ENCODE measurements at places on chromosomes 1 and 21.

DNA sequence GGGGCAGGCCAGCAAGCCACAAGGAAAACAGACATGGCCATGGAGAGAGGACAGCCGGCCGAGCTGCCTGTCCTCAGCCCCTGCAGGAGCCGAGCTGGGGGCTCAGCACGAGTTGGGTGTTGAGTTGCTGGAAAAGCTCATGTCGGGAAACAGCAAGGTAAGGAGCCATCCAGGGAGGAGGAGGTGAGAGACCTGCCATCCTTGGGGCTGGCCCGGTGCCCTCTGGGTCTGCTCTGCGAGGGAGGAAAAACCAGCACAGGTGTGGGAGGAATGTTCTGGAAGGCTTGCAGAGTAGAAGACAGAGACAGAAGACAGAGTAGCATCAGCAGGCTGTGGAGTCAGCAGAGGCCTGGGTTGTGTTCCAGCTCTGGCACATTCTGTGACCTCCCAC is 548.8 kb downstream of the PTPRU start:
- DNase-seq, result no peak

DNA sequence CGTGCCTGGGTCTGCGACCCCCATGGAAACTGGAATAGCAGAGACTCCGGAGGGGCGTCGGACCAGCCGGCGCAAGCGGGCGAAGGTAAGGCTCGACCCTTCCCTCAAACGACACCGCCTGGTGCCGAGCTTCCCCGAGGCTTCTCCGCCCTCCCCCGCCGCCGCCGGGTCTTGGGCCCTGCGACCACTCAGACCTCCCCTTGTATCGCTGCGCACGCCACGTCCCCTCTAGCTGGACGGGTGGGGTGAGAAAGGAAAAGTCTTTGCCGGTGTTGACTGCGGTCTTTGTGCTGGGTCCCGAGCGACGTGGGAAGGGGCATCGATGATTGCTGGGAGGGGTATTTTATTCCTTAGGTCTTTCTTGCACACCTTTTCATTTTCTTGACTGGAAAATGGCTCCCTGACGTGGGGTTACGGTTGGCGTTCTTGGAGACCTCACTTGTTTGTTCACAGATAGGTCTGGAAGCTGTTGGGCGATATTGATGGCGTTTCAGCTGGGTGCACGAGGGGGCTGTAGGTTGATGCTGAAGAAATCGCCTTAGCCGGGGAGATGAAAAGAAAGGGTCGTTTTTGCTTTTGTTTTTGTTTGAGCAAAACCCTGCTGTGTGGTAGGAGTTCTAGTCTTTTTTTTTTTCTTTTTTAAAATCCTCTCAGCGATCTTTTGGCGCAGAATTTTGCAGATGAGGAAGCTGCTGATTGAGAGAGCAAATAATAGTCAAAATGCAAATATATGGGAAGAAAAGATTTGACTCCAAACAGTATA is 776 bp downstream of the KDM1A start:
- DNase-seq, result no peak

GRCh38 chr1:152112101-152112884 is 3.0 kb downstream of the TCHH start:
- no peak for DNase-seq

DNA sequence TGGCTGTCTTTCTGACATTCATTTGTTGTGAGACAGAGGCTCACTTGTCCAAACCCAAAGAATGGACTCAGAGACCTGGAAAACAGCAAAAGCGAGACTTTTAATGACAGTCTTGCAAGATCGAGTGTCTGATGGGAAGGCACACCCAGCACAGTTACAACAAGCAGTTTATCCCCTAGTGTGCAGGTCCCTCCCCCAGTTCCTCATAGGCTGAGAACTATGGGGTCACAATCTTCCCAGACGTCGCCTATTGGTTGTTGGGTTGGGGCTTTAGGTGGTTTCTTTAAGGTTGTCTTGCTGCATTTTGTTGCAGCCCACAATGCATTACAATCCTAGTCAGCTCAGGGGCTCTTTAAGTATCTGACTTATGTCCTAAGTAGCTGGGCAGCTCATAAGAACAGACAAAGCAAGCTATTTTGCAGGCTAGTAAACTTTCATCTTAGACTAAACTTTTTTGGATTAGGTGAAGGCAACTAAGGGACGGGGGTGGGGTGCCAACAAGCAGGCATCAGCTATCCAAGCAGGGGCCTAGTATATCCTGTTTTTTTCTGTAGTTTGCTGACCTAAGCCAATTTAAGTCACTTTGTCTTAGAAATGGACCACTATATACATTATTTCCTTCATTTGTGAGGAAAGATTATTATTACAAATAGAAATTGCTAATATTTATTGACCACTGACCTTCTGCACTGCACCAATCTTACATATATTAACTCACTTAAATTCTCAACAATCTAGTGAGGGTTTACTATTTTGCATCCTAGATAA is 151.8 kb downstream of the SETD4 start:
- DNase-seq, result no peak

GRCh38 chr1:65267683-65268082 is 41.7 kb upstream of the DNAJC6 start:
- DNase-seq, result no peak

GRCh38 chr1:9689971-9690381 is 38.4 kb downstream of the PIK3CD start:
- DNase-seq, result no peak

DNA sequence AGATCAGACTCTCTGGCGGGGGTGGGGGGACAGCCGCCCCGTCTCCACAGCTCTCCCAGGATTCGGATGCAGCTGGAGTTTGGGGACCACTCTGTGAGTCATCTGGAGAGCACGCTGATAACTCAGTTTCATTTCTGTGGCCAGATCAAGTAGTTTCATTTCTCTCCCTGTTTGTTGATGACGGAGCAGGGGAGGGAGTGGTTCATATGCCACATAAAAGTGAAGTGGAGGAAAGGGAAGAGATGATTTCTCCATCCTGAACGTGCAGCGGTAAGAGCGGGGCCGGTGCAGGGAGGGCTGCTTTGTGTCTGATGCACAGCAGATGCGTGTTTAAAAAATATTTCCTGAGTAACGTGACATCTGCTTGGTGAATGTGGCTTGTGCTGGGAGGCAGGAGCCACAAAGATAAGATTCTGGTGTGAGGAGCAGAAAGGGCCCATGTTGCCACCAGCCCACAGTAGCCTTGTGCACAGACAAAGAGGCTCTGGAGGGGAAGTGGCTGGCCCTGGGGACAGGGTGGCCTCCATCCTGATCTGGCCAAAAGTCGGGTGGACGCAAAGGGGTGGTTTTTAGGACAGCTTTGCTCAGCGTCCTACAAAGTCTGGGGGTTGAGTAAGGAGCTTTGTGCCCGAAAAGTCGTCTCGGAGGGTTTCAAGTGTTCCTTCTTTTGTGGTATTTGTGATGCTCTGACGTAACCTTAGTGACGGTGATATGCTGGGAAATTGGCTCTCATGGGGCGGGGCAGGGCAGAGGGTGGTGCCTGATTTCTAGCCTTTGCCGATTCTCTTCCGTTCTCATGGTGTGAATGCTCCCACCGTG is at the start of gene MX2:
MX2 (plus strand) TSS at position 242 of the 819 bp plus-strand sequence. CDS start 14,880 bp downstream, outside the sequence.
- peak; percentile 88 for DNase-seq

GRCh38 chr21:44846224-44846484 is 27.3 kb downstream of the PTTG1IP start:
- DNase-seq, result no peak

DNA sequence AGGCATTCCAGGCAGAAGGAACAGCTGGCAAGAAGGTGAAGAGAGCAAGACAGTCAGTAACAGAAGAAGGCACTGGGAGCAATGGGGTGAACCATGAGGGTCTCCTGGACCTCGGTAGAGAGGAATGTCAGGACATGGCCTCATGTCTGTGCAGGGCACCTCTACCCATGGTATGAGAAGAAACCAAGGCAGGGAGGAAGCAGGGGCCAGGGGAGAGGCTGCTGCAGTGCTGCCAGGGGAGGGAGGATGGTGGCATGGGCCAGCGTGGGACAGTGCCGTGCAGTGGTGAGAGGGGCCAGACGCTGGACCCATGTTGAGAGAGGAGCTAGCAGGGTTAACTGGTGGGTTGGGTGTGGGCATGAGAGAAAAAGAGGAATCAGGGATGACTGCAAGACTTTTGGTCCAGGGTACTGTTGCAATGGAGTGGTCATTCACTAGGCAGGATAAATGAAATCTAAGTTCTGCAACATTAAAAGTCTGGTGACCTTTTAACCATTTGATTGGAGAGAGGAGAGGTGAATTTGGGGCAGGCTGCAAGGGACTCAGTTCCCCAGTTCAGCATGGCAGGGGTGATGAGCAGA is 577.6 kb downstream of the MATN1 start:
- no peak for DNase-seq

- DNase-seq, result no peak
Measured at GRCh38 chr1:113138778-113139177, 65.8 kb downstream of the LRIG2 start.

GRCh38 chr21:25385911-25386474 is 221.3 kb downstream of the MRPL39 start:
- peak; percentile 56 for DNase-seq

GRCh38 chr1:245537992-245538391 is 383.2 kb downstream of the KIF26B start:
- DNase-seq, result no peak

GRCh38 chr1:197916500-197916983 is 630 bp upstream of the LHX9 start:
- no peak for DNase-seq

- no peak for DNase-seq
Measured at GRCh38 chr1:18736958-18737357, 106.3 kb downstream of the PAX7 start.

- no peak for DNase-seq
Measured at GRCh38 chr21:46022551-46023525, 41.3 kb downstream of the COL6A1 start.

DNA sequence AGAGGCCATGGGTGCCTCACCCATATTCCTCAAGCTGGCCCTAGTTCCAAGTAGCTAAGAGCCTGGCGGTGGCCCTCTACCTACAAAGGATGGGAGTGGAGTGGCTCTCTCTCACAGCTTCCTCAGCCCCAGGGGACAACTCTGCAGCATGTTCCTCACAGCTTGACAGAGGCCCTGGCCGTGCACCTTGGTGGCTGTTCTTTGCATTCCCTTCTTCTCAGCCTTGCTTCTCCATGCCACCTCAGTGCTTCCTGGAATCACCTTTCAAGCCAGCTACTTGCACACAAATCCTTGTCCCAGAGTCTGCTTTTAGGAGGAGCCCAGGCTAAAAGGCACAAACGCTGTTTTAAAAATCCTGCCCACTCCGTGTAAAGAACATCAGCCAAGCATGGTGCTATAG is 69.0 kb upstream of the DIRAS3 start:
- no peak for DNase-seq

Measured in fibroblast of skin of left quadriceps (primary cell).